ENCODE measurements at places on chromosomes 2 and 18.
A peak's percentile ranks its signal among the peaks of the same experiment; 100 is the strongest.

- H3K4me1 ChIP-seq, result peaks cover 39% of the 10 kb centered on the region
- peak overlapping the region; percentile 39 for H3K4me3 ChIP-seq
- H3K36me3 ChIP-seq, result no peaks in the 10 kb centered on the region
- peak overlapping the region; percentile 3 for H3K27ac ChIP-seq
- H3K27me3 ChIP-seq, result no peaks in the 10 kb centered on the region
These were observed 13.6 kb downstream of the MRO start for GRCh38 chr18:50806208-50806616.

GRCh38 chr2:55133467-55134315 lies 83.4 kb upstream of the RTN4 start:
- peak overlapping the region; percentile 88 for H3K4me3 ChIP-seq
- no peak for DNase-seq
- no peaks in the 10 kb centered on the region for H3K27me3 ChIP-seq
- peaks cover 34% of the 10 kb centered on the region for H3K4me1 ChIP-seq

DNA sequence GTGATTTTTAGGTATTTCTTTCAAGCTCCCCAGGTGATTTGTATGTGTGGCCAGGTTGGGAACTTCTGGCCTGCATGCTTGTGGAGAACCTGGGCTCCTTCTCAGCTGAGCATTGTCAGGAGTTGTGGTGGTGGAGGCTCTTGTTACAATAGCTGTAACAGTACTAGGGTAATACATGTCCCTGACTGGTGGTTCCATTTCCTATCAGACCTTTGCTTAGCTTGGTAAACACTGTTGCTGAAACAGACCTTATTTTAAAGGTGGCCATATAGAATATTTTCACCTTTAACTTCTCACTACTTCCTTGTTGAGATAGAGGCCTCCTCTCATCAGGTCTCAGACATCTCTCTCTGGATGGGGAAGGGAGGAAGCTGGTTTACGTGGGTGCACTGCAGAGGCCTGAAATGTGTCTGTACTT lies 79.2 kb downstream of the SETBP1 start:
- peaks cover 93% of the 10 kb centered on the region for H3K4me1 ChIP-seq
- peak overlapping the region; percentile 94 for H3K27ac ChIP-seq
- no peaks in the 10 kb centered on the region for H3K27me3 ChIP-seq
- DNase-seq, result no peak
- H3K4me3 ChIP-seq, result peak overlapping the region; percentile 76
- H3K36me3 ChIP-seq, result peaks cover 28% of the 10 kb centered on the region

GRCh38 chr2:3488855-3489763 lies 30.2 kb downstream of the ADI1 start:
- no peak overlapping the region for H3K27ac ChIP-seq
- H3K4me3 ChIP-seq, result no peak overlapping the region
- H3K4me1 ChIP-seq, result no peaks in the 10 kb centered on the region

GRCh38 chr18:57043241-57043640 lies 103.6 kb upstream of the BOD1L2 start:
- no peaks in the 10 kb centered on the region for H3K4me1 ChIP-seq
- no peak overlapping the region for H3K27ac ChIP-seq
- peaks cover 45% of the 10 kb centered on the region for H3K27me3 ChIP-seq
- H3K36me3 ChIP-seq, result no peaks in the 10 kb centered on the region

GRCh38 chr2:219720956-219721355 lies 93.5 kb downstream of the SLC4A3 start:
- DNase-seq, result no peak
- H3K27ac ChIP-seq, result no peak overlapping the region
- no peak overlapping the region for H3K4me3 ChIP-seq
- no peaks in the 10 kb centered on the region for H3K4me1 ChIP-seq
- peaks cover 4% of the 10 kb centered on the region for H3K27me3 ChIP-seq

- H3K27ac ChIP-seq, result no peak overlapping the region
- no peaks in the 10 kb centered on the region for H3K27me3 ChIP-seq
- no peak overlapping the region for H3K4me3 ChIP-seq
- H3K36me3 ChIP-seq, result no peaks in the 10 kb centered on the region
- DNase-seq, result no peak
- H3K4me1 ChIP-seq, result no peaks in the 10 kb centered on the region
These were observed 745.1 kb downstream of the TSN start for GRCh38 chr2:122500316-122501105.

GRCh38 chr2:149068225-149068995 lies 29.9 kb downstream of the LYPD6B start:
- DNase-seq, result no peak
- no peaks in the 10 kb centered on the region for H3K36me3 ChIP-seq
- H3K27me3 ChIP-seq, result peaks cover 6% of the 10 kb centered on the region
- H3K4me3 ChIP-seq, result no peak overlapping the region

DNA sequence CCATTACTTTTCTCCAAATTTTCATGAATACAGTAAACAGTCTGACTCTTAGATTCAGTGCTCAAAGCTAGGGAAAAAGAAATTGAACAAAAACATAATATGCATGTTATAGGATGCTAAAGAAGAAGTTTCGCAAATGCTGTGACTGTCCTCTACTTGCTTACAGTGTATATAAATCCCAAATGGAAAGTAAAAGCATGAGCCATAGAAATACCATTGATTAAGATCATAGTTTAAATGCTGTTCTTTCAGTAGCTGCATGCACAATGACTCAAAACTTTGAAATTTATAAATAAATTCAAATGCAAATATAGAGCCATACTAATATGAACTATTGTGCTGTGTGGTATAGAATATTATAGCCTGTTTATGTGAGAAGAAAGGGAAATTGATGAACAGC lies 1113.9 kb upstream of the ACVR2A start:
- no peak overlapping the region for H3K4me3 ChIP-seq
- H3K4me1 ChIP-seq, result no peaks in the 10 kb centered on the region
- DNase-seq, result no peak
- H3K27me3 ChIP-seq, result no peaks in the 10 kb centered on the region
- H3K36me3 ChIP-seq, result no peaks in the 10 kb centered on the region
- H3K27ac ChIP-seq, result no peak overlapping the region

GRCh38 chr2:102069311-102069974 lies 73.1 kb upstream of the IL1R1 start:
- H3K27me3 ChIP-seq, result peaks cover 22% of the 10 kb centered on the region
- peaks cover 4% of the 10 kb centered on the region for H3K4me1 ChIP-seq
- H3K4me3 ChIP-seq, result no peak overlapping the region
- no peak overlapping the region for H3K27ac ChIP-seq
- no peaks in the 10 kb centered on the region for H3K36me3 ChIP-seq
- no peak for DNase-seq

GRCh38 chr2:141384676-141385075 lies 746.1 kb downstream of the LRP1B start:
- no peaks in the 10 kb centered on the region for H3K36me3 ChIP-seq
- no peak for DNase-seq
- no peak overlapping the region for H3K27ac ChIP-seq
- no peak overlapping the region for H3K4me3 ChIP-seq

GRCh38 chr18:72444798-72445155 lies 99.4 kb downstream of the CBLN2 start:
- H3K4me3 ChIP-seq, result no peak overlapping the region
- H3K4me1 ChIP-seq, result no peaks in the 10 kb centered on the region
- H3K27ac ChIP-seq, result no peak overlapping the region
- no peak for DNase-seq
- no peaks in the 10 kb centered on the region for H3K27me3 ChIP-seq
